ENCODE measurements at places on chromosomes 13 and 19.
A peak's percentile ranks its signal among the peaks of the same experiment; 100 is the strongest.

- no peak for DNase-seq
These were observed 127.1 kb downstream of the PDS5B start for GRCh38 chr13:32713397-32713796.

DNA sequence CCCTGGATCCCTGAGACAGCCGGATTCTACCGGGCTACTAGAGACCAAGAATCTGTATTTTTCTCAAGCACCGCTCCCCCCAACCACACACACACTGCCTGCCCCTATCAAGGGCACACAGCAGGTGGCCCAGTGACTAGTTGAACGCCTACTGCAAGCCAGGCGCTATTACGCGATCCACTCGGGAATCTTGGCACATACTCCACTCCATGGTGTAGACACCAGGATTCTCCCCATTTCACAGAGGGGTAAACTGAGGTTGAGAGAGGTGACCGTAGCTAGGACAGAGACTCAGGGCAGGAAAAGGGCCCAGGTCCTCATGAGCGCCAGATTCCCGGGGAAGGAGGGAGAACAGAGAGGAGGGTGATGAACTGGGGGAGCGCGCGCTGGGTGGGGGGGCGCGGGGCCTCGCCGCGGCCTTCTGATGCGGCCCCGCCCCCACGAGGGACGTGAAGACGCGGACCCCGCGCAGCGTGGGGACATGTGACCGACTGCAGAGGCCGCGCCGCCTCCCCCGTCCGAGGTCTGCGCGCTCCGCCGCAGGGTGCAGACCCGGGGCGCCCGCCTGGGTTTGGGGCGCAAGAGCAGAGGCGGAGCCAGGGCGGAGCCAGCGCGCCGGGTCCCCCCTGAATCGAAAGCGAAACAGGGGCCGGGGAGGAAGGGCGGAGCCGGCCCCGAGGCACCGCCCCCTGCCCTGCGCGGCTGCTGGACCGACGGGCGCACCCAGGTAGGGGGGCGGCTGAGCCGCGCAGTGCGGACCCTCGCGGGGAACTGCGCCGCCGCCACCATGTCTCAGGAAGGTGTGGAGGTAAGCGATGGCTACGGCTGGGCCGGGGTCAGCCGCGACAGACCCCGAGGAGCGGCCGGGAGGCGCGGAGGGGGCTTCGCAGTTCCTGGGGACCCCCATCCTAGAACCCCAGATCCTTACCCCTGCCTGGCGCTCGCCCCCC is at the start of gene SHFL:
TSS of gene SHFL (plus strand) at position 677 of the 950 bp plus-strand sequence. CDS start at position 788, 111 bp downstream.
- peak; percentile 96 for DNase-seq

GRCh38 chr13:100809856-100810255 is 135.3 kb upstream of the TMTC4 start:
- DNase-seq: no peak

GRCh38 chr13:74299721-74300120 is 165.5 kb upstream of the KLF12 start:
- no peak for DNase-seq

- peak; percentile 86 for DNase-seq
These were observed 41.2 kb upstream of the KLF2 start for GRCh38 chr19:16283210-16284061.

GRCh38 chr19:44002212-44002565 is 568 bp upstream of the ZNF230 start:
- no peak for DNase-seq

DNA sequence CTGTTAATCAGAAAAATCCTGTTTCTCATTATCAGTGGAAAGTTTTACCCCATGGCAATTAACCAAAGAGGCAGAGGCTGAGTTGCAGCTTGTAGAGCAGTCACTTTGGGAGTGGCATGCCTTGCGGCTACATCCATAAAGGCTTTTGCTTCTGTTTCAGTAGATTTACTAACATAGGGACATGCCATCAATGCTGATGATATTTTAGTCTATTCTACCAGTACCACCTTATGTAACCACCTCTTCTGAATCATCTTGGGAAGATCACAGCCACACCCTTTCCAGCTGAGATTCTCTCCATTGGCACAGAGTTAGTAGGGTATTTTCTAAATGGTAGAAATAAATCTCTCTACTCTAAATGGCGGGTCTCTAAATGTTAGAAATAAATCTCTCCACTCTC is 37.5 kb downstream of the POSTN start:
- no peak for DNase-seq

- no peak for DNase-seq
These were observed 34.7 kb upstream of the RANBP3 start for GRCh38 chr19:6012426-6013170.

GRCh38 chr19:679418-680286 is 3.5 kb downstream of the FSTL3 start:
- no peak for DNase-seq

DNA sequence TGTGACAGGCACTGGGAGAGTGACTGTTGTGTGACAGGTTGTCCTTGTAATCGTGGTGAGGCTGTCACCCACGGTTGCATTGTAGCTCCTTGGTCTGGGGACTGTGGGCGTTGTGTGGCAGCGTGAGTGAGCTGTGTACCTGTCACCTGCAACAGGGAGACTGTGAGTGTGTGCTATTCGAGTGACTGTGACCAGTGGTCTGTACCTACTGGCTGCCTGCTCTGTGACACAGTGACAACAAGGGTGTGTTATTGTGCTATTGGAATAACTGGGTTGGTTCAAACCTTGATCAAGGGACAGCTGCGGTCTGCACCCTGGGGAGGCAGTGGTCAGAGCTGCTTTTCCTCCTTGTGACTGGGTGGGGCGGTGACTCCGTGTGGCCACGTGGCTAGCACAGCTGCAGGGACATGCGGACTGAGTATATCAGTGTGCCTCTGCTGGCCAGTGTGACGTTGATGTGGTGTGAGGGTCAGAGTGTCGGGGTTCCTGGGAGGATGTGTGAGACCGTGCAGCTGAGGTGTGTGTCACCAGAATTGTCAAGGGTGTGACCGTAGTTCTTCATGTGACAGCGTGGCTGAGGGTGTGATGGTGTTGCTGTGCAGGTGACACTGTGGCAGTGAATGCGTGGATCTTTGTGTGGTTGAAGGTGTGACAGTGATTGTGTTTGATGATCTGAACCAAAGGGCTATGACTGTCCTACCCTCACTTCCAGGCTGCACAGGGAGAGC is 10.1 kb upstream of the NFIX start:
- no peak for DNase-seq

- DNase-seq: no peak
These were observed 17.0 kb downstream of the RAB3D start for GRCh38 chr19:11322269-11323024.

DNA sequence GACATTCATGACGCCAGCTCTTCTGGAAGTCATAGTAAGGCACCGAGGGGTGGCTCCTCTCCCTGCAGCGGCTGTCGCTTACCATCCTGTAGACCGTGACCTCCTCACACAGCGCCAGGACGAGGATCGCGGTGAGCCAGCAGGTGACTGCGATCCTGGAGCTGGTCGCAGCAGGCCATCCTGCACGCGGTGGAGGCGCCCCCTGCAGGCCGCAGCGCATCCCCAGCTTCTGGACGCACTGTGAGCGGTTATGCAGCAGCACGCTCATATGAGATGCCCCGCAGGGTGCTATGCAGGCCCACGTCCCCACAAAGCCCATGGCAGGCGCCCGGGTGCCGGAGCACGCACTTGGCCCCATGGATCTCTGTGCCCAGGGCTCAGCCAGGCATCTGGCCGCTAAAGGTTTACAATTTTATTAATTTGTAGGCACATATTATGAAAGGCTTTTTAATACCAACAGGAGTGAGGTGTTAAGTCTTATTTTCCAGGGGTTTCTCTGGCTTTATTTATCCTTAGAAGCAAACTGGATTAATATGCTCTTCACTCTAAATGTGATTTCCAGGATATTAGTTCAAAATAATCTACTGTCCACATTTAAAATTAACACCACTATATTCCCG is 35.6 kb upstream of the PSPC1 start:
- no peak for DNase-seq

DNA sequence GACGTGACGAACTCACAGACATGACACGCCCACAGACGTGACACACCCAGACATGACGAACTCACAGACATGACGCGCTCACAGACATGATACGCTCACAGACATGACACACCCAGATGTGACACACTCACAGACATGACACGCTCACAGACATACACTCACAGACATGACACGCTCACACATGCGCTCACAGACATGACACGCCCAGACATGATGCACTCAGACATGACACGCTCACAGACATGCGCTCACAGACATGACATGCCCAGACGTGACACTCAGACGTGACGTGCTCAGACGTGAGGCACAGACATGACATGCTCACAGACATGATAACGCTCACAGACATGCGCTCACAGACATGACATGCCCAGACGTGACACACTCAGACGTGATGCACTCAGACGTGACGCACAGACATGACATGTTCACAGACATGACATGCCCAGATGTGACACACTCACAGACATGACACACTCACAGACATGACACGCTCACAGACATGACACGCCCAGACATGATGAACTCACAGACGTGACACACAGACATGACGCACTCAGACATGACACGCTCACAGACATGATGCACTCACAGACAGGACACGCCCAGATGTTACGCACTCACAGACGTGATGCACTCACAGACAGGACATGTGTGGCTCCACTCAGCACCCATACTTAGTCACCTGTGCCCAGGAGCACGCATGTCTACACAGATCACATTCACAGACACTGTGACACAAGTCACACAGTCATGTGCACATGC is 8.1 kb downstream of the ERFL start:
- DNase-seq: no peak

GRCh38 chr19:41802770-41803169 is 6.4 kb downstream of the CEACAM3 start:
- DNase-seq: no peak

DNA sequence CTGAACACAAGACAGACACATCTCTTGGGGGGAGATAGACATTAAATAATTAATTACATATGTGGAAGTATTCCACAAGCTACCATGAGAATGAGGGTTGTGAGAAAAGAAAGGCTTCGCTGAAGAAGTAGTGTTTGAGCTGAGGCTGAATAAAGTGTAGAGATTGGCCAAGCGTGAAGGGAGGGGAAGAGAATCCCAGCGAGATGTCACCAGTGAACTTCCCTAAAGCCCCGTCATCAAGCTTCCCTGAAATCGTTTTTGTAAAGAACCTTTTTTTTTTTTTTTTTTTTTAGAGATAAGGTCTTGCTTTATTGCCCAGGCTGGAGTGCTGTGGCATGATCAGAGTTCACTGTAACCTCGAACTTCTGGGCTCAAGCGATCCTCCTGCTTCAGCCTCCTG is 235.2 kb downstream of the KCNRG start:
- DNase-seq: no peak

DNA sequence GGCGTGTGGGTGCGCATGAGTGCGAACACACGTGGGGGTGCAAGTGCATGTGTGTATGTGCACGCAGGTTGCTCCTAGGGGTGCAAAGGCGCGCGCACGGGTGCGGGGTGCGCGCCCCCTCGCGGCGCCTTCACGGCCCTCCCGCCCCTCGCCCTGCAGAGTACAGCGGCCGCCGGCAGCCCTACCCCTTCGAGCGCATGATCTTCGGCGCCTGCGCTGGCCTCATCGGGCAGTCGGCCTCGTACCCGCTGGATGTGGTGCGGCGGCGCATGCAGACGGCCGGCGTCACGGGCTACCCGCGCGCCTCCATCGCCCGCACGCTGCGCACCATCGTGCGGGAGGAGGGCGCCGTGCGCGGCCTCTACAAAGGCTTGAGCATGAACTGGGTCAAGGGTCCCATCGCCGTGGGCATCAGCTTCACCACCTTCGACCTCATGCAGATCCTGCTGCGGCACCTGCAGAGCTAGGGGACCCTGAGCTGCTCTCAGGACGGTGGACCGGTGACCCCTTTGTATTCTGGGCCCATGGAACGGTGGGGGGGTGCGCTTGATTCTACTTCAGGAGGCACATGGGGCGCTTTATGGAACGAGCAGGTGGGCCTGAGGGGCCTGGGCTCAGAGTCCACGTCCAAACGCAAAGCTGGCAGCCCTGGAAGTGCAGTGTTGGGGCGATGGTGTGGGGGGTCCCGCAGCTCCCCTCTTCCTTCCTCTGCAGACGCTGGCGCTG is 27.7 kb downstream of the TMEM161A start:
- peak; percentile 49 for DNase-seq

GRCh38 chr13:105519771-105520170 is 1015.7 kb downstream of the EFNB2 start:
- DNase-seq: no peak

GRCh38 chr19:3621689-3622088 is 4.9 kb downstream of the CACTIN start:
- DNase-seq: no peak

DNA sequence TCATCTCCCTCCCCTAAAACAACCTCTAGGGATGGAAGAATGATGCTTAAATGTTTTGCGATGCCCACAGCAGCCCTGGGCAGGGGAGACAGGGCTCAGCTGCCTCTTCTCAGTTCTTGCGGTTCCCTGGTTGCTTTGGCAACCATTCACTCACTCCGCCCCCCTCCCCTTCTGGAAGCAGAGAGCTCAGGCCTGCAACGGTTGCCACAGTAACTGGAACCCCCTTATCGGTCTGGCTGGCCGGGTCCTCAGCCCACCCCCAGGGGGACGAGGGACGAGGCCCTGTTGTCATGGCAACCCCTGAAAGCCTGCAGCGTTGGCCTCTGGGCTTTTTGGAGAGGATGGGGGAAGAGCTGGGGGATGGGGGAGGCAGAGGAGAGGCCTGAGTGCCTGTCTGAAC is 19.5 kb downstream of the NOVA2 start:
- no peak for DNase-seq

GRCh38 chr19:8310342-8311055 is 2.3 kb upstream of the CD320 start:
- no peak for DNase-seq

- no peak for DNase-seq
These were observed 23.5 kb downstream of the NFIC start for GRCh38 chr19:3389876-3390371.

DNA sequence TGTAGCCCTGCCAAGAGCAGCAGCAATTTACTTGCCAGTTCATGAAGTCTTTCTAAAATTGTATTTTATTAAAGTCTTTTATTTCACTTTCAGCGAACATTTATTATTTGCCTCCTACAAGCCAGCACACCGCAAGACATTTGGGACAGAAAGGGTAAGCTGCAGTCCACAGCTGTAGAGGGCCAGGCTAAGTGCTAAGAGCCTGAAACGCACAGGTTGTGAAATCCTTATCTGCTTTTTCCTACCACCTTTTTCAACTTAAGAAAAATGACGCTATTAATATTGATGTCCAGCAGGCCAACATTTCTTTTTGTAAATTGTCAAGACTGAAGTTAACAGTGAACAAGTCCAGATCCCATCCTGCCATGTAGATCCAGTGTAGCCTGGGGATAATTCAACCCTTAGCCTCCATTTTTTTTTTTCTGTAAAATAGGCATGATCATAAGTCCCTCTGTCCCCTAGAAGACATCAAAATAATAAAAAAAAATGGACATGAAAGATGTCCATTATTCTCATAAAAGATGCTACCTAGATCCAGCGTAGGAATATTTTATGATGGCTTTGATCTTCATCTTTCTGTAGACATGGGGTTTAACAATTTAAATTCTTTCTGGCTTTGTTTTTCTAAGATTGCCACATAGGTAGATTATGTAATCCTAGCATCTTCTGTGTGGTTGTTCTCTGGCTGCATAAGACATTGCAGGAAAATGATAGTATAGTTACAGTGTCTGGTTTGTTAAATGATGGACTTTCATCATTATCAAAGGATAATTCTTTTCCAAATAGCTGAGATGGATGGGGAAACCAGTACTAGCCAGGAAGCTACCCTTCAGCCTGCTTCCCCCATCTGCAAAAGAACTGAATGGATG is 128.4 kb downstream of the SHISA2 start:
- no peak for DNase-seq
